Foreskin fibroblast (primary cell): ENCODE measurements at places on chromosomes 11 and 22.
A peak's percentile ranks its signal among the peaks of the same experiment; 100 is the strongest.

DNA sequence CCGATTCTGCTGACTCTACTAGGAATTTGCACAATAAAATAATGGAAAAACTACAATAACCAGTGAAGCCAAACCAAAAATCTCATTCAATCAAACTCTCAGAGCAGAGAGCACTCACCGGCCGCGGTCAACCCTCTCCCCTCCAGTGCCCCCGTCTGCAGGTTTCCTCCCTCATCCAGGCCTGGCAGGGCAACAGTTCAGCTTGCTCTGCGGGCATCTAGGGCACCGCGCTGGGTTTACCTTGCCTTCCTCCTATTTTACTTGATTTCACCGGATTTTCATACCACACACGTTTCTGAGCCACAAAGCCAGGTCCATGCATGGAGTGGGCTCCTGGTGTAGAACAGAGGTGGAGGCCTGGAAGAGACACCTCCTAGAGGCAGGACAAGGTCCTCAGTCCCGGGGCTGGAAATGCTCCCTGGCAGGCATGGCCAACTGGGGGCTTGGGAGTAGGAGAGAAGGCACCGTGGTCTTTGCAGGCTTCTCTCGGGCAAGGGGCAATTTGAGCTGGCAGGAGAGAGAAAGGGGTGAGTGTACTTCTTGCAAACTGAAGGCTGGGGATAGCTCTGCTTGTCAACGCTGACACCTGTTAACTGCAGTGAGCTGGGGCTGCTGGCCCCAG is 938.4 kb downstream of the BRD1 start:
- no peak for DNase-seq

DNA sequence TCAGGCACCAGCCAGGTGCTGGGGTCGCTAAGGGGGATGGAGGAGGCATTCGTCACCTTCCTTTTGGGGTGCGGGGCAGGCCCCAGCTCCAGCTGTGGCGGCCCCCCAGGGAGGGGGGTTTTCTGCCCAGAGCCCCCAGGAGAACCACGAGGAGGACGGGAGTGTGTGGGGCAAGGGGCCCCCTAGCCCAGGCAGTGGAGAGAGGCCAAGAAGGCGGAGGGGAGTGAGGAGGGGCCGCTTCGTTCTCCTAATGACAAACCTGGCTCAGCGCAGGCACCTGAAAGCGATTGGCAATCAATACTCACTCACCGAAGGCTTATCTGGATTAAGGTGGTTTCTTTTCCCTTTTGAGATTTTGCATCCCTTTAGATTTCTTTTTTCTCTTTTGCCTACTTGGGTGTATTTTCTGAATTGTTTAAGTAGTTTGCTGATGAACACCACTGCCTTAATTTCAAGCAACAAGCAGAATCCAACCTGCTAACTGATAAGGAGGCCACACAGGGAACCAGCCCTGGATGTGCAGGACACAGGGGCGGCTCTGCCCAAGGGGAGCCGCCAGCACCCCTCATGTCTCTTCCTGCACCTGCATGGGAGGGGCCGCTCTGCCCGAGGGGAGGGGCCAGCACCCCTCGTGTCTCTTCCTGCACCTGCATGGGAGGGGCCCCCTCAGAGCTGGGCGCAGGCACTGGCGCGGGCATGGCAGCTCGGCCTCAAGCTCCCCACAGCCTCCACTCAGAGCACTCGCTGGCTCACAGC is 122.3 kb downstream of the BRD1 start:
- no peak for DNase-seq

- no peak for DNase-seq
These were observed 5.3 kb downstream of the RIBC2 start for GRCh38 chr22:45418770-45419138.

GRCh38 chr22:37623075-37624016 is 14.7 kb downstream of the GGA1 start:
- DNase-seq = no peak

DNA sequence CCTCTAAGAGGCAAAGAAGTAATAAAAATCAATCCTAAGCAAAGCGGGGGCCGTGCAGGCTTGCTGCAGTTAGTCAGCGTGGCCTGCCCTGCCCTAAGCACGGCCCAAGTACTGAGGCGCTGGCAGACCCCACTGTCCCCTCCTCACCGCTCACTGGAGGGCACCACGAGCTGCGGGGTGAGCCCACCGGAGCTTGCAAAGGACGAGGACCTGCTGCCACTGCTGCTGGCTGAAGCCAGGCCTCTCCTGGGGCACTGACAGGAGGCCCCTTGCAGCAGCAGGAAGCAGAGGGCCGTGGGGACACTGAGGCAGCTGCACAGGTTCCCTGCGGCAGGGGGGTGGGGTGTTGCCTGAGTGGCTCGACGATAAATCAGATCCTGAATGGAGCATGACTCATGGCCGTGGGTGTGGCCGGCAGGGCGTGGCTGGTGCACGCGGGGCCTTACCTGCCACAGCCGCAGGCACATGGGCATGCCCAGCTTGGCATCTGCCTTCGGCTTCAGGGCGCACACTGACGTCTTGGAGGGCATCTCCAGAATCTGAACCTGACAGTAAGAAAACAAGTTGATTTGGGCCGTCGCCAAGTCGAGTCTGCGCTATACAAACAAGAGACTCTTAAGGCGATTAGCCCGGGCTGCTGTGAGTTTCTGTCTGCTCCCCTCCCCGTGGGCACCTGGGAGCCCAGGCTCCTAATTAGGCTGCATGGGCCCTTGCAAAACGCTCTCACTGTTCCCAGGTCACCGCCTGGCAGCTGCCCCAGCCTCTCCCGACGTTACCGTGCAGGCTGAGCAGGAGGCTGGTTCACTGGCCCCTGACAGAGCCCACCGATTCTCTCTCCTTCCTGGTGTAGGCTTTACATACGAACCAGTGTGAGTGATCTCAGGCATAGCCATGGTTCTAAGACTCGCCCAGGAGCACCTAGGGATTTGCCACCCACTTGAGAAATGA is 45.9 kb downstream of the TBX1 start:
- DNase-seq = no peak

GRCh38 chr11:94305146-94305545 is 766 bp downstream of the IZUMO1R start:
- DNase-seq = peak; percentile 23

DNA sequence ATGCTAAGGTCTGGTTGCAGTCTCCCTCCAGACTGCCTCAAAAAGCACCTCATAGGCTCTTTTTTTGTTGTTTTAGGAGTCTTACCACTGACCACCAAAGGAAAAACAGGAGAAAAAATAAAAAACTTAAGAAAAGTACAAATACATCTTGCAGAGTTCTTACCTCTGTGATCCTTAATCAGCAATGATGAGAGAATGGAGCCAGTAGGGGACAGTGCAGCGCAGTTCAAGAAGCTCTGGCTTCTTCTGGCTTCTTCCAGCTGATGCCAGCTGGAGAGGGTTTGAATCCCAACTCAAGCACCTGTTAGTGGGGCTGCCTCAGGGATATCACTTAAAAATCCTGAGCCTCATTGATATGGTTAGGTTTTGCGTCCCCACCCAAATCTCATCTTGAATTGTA is 223.3 kb upstream of the ISX start:
- DNase-seq = no peak

DNA sequence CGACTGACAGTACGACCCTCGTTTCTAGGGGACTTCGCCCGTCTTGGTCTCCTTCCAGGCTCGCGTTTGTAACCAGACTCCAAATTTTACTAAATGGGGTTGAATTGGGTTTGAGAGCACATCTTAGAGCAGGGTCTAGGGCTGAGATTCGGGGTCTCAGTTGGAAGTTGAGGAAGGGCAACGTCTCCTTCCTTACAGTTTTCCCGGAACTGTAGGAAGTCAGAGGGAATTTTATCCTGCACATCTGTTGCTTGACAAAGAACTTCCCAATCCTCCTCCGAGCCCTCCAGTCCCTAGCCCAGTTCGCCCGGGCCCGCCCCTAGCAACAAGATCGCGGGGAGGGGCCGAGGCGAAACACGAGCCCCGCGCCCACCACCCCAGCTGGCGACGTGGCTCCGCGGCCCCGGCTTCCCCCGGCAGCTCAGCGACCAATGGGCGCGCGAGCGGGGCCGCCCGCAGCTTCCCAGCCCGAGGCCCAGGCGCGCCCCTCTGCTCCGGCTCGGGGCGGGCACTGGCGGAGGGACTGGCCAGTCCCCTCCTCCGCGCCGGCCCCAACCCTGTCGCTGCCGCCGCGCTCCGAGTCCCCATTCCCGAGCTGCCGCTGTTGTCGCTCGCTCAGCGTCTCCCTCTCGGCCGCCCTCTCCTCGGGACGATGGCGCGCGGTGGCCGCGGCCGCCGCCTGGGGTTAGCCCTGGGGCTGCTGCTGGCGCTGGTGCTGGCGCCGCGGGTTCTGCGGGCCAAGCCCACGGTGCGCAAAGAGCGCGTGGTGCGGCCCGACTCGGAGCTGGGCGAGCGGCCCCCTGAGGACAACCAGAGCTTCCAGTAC is at the start of gene RCN1:
TSS of gene RCN1 (plus strand) at position 530 of the 826 bp plus-strand sequence. CDS start at position 653, 123 bp downstream.
- peak; percentile 94 for DNase-seq

- DNase-seq = no peak
These were observed 74.8 kb downstream of the NAT10 start for GRCh38 chr11:34180040-34180813.

GRCh38 chr11:114154271-114155047 is 94.9 kb downstream of the ZBTB16 start:
- peak; percentile 88 for DNase-seq

GRCh38 chr11:73671701-73672100 is 25.3 kb downstream of the PLEKHB1 start:
- DNase-seq = no peak

GRCh38 chr11:135069890-135070289 is 657.8 kb upstream of the B3GAT1 start:
- no peak for DNase-seq

DNA sequence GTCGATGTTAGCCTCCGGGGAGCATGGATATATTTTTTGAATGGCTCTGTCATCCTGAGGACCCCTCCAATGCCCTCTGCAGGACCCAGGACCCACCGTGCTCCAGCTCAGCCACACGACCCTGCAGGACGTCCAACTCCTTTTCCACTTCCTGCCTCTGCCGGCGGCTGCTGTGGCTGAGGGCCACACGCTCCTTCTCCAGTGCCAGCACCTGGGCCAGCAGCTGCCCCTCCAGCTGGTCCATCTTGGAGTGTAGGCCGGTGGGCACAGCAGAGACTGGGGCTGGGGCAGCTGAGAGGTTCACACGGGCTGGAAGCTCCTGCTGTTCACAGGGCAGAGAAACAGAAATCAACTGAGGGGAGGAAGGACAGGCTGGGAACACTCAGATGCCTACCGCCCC is 15.6 kb downstream of the NPTXR start:
- no peak for DNase-seq

GRCh38 chr11:15969701-15970329 is 386.5 kb downstream of the SOX6 start:
- peak; percentile 84 for DNase-seq

GRCh38 chr11:91231226-91231625 is 993.4 kb upstream of the FAT3 start:
- no peak for DNase-seq

GRCh38 chr11:130095326-130095725 is 25.6 kb downstream of the APLP2 start:
- DNase-seq = no peak

DNA sequence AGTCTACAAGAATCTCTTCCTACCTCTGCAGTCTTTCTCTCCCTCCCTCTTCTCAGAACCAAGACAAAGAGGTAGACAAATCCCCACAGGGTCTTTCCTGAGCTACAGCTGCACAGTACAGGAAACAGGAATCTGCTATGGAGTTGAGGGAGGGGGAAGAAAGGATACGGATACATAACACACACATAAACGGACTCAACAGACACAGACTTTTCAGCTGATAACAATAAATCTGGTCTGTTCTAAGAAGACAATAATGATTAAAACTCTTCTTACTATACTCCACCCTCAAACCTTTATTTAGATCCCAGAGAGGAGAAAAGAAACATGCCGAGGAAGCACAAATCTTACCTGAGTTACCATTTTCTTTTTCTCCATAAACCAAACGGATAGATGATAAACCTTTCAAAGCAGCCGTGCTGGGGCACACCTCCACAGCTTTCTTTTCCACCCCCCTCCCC is 122.2 kb downstream of the APOL5 start:
- no peak for DNase-seq

DNA sequence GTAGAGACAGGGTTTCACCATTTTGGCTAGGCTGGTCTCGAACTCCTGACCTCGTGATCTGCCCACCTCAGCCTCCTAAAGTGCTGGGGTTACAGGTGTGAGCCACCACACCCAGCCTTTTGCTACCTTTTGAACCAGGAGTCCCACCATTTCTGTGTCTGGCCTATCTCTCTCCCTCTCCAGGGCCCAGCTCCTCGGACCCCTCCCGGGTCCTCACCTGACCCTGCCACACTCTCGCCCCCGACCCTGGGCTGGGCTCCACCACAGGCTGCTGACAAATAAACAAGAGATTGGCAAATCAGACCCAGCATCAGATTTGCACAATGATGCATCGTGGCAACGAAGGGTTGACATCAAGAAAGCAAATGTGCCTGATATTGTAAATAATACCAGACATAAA is 8.8 kb downstream of the KRTAP5-5 start:
- no peak for DNase-seq

- DNase-seq = peak; percentile 62
These were observed 83.3 kb downstream of the ZC3H12C start for GRCh38 chr11:110176366-110177085.

- peak; percentile 82 for DNase-seq
These were observed 5.5 kb downstream of the CATSPER1 start for GRCh38 chr11:66020618-66021357.

DNA sequence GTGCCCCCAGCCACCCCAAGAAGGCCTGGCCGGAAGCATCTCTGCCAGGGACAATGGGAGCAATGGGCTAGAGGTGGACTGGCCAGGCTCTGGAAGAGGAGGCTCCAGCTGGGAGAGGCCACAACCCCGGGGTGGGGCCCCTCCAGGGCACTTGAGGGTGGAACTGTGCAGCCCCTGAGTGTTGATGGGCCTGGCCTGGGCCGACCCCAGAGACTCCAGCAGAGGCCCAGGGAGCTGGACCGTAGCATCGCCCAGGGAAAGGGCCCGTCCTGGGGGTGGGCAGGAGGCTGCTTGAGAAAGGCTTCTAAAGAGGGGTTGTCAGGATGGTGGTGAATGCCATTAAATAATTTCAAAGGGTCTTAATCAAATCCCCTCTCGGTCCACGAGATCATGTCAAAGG is 30.4 kb downstream of the CDKN1C start:
- no peak for DNase-seq

DNA sequence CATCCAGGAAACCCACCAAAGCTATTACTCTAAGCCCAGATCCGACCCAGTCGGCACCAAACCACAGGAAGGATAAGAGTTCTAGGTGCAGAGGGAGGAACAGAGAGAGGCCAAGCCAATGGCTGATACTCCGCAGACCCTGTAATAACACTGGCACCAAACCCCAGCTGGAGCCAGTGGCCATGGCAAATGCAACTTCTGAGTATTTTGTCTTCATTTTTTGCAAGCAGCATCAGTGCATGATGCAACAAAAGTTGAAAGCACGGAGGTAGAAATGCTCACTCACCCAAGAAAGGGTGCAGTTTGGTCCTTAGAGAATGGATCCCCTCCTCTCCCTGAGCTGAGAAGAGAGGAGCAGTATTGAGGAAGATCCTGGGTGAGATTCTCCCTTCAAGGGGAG is 2.8 kb downstream of the TMEM121B start:
- no peak for DNase-seq
